ENCODE measurements at places on chromosomes 7 and 10.

DNA sequence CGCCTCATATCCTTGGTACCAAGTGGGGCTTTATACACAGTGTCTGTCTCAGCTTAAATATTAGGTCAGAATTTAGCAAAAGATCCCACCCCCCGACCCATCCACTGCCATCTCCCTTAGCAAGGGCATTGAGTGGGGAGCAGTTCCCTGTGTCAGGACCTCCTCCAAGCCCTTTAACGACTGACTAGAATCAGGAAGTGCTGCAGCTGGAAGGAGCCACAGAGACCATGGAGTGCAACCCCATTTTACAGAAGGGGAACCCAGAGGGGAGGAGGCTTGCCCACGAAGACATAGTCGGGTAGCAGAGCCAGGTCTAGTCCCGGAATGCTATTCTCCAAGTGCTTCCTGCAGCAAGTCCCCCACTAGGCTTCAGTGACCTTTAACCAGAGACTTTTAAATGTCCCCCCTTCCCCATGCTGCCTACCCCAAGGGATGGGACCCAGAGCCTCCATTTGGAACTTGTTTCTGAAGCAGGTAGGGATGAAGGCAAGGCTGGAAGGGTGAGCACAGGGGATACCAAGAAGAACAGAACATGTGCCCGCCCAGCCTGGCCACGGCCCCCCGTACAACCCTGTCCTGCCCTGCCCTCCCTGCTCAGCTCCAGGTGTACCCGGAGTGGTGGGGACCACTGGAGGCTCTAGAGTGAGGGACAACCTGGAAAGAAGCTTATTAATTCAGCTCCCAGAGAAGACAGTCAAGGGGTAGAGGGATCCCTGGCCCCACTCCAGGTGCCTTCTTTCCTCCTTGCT is 41.3 kb downstream of the C10orf105 start:
- DNase-seq, result no peak

- DNase-seq, result no peak
Observed at GRCh38 chr7:31175672-31176071, 123.6 kb downstream of the ADCYAP1R1 start.

DNA sequence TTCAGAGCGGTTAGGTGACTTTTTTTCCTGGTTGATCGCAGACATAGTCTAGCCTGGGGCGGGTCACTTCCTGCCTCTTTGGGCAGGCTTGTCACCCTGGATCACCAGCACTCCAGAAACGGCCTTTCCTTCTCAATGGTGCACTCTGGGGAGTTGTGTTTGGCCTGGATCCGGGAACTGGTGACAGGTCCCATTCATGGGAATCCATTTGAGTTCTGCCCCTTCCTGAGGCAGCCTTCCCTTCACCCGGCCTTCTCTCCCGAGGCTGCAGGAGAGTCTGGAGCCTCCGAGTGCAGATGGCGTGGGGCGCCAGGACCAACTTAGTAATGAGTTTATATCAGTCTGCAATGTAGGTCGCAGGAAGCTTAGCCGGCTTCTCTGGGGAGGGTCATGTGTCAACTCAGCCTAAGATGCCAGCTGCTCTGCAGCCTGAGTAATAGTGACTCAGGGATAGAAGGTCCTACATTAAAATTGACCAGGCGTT is 54.2 kb downstream of the TACR2 start:
- no peak for DNase-seq

- no peak for DNase-seq
Observed at GRCh38 chr7:80858141-80858903, 60.5 kb downstream of the SEMA3C start.

GRCh38 chr10:5595095-5595494 is 70.3 kb downstream of the CALML3 start:
- DNase-seq, result no peak

DNA sequence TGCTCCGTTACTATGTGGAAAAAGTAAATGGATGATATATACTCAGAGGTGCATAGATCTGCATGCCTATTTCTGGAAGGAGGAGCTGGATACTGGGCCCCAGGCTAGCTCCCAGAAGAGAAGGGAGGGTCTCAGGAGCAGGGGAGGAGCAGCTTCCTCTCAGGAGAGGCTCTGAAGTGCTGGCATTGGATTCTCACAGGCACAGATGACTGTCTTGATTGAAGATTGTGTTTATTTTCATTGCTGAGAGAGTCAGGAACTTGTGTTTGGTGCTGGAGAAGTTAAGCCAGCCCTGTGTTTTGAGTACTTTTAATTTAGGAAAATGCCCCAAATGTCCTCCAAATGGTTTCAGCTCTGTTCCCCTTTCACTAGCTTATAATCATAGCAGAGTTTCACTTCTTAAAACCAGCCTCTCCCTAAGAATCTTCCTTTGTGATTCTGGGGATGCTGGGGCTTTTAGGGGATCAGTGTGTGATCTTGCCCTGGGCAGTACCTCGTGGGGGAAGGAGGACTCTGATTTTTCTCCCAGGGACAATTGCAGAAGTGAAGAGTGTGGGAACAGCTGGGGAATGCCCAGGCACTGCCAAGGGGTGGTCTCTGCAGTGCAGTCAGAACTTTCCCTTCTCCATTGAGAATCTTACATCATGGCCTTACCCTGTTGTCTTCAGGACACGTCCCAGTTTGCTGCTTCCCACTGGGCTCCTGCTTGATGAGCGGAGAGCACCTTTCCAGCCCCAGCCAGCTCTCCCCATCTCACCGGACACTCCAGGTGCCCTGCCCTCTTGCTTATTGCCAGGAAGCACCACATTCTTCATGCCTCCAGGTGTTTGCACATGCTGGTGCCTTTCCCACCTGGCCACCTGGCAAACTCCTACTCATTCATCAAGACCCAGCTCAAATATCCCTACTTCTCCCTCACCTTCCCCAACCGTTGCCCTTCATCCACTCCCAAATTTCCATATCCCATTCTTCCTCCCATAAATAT is 102.8 kb downstream of the ARHGAP22 start:
- DNase-seq, result no peak

DNA sequence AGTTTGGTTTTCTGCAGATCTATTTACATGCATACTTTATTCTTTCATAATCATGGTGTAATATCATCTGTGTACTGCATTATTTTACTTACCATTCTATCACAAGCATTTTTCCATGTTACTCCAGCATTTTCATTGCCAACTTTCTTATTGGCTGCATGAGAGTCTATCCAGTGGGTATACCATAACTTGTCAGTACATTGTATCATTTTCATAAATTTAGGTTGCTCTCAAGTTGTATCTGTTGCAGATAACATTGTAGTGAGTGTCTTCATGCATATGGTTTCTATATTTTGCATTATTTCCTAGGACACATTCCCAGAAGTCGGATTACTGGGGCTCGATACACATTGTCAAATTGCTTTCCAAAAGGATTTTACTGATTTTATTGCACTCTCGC is 87.2 kb upstream of the INSYN2A start:
- DNase-seq, result no peak

GRCh38 chr10:30459283-30459682 is 25.3 kb downstream of the MAP3K8 start:
- no peak for DNase-seq

DNA sequence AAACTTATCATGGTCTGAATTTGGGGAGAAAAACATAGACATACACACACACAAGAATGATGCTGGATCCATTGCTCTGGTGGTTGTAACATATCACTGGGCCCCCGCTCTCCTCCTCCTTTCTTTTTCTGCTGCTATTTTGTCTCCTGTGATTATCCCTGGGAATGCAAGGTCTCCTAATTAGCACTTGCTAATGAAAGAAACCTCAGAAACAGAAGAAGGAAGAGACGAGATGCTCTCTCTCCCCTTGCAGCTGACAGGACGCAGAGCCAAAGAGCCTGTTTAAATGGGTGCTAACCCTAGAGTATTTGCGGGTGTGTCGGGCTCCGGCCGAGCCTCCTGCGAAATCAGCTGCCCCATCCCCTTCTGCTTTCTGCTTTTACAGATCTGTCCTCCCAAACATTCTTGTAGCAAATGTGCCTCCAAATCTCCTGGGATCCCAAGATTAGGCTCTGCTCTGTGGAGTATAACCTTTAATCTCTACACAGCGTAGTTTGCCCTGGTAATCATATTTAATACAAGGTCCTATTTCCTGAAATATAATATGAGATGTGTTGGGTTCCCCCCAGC is 81.5 kb downstream of the FRMPD2 start:
- DNase-seq, result no peak

- no peak for DNase-seq
Observed at GRCh38 chr10:76649723-76650127, 987.9 kb downstream of the KCNMA1 start.

- DNase-seq, result no peak
Observed at GRCh38 chr10:79473496-79474095, 28.2 kb upstream of the ZCCHC24 start.

DNA sequence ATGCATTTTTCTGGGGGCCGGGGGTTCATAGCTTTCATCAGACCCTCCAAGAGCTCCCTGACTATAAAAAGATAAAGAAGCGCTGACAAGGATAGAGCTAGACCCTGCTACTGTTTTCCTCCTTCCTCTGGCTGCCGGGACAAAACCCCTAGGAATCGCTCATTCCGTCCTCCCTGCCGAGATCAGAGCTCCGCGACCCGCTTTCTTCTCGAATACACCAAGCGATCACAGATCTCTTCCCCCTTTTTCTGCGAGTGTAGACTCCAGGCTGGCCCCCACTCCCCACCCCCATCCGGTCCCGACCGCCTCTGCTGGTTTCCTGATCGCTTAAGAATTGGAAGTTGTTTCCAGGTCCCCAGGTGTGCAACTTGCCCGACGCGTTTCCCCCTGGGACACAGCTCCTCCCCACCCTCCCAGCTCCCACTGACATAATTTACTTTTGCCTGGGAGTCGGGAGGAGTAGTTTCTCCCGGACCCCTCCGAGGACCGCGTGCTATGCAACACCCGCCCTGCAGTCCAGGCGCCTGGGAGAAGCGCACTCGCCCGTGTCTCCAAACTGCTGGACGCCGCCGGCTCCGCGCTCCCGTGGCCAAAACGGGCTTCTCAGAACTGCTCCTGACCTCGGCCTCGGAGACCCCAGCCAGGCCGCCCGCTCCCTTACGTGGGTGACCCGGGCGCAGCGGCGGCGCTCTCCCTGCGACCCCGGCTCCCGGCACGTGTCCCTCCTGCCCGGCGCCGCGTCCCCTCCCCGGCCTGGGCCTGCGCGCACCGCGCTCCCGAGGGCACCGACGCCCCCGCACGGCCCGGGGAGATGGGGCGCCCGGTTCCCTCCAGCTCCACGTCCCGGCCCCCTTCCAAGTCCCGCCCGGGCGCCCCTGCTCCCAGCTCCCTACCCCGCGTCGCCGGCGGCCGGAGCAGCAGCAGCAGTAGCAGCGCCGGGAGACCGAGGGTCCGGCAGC is 552 bp downstream of the IL15RA start:
- DNase-seq, result peak; percentile 22

DNA sequence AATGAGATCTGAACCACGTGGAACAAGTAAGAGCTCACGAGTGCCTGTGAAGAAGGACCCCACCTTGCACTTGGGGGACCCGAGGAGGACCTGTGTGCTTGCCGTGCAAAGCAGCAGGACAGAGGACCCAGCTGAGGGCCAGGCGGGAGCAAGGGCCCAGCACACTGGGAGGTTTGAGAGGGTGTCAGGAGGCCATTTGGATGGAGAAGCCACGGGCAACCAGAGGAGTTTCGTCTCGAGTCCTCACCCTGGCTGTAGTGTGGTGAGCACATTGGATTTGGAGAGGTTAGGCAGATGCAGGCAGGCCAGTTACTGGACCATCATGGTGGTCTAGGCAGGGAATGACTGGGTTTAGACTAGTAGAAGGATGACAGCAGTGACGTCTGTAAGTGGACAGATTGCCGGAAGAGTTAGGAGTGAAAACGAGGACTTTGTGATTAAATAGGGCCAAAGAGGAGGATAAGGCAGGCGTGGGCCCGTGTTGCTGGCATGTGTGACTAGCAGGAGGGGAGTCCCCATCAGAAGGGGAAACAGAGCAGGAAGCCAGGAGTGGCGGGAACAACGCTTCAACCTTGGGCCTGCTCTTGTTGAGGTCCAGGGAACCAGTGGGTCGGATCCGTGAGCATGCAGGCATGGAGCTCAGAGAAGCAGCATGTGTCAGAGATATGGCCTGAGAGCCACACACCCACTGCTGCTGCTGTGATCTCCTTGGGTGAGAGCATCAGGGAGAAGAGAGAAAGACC is 208.2 kb downstream of the MGMT start:
- no peak for DNase-seq

- no peak for DNase-seq
Observed at GRCh38 chr10:641149-642010, 48.1 kb downstream of the DIP2C start.

- no peak for DNase-seq
Observed at GRCh38 chr10:104941662-104942061, 300.6 kb downstream of the SORCS3 start.

- no peak for DNase-seq
Observed at GRCh38 chr10:91709394-91709798, 76.5 kb upstream of the PPP1R3C start.

Data from T-helper 2 cell (primary cell).